ENCODE measurements at places on chromosomes 6 and 20.

- no peak overlapping the region for H3K4me3 ChIP-seq
- no peak overlapping the region for H3K27ac ChIP-seq
- H3K36me3 ChIP-seq: no peaks in the 10 kb centered on the region
- no peak for DNase-seq
Measured at GRCh38 chr20:23234311-23235078, 116.1 kb upstream of the NXT1 start.

DNA sequence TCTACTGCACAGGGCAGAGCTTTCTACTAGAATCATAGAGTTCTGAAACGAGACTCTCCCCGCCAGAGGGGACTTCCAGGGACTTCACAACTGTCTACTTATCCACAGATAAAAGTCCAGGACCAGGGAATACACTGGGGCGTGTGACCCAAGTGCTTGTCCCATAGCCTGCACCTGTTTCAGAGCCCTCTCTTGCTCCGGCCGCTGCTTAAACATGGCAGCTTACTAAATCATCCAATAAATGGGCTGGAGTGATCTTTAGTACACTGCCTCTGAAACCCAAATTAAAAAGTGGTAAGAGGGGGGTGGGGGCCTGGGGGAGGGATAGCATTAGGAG lies 8.9 kb upstream of the RAB44 start:
- H3K4me1 ChIP-seq: peaks cover 9% of the 10 kb centered on the region
- H3K27me3 ChIP-seq: peaks cover 12% of the 10 kb centered on the region
- H3K27ac ChIP-seq: no peak overlapping the region
- no peak for DNase-seq
- H3K36me3 ChIP-seq: peaks cover 37% of the 10 kb centered on the region

GRCh38 chr6:36501686-36502085 lies 45.6 kb downstream of the STK38 start:
- H3K36me3 ChIP-seq: peaks cover 68% of the 10 kb centered on the region
- no peak for DNase-seq
- H3K27me3 ChIP-seq: no peaks in the 10 kb centered on the region

GRCh38 chr6:53168516-53169267 lies 20.1 kb upstream of the GCM1 start:
- peaks cover 13% of the 10 kb centered on the region for H3K4me1 ChIP-seq
- H3K27me3 ChIP-seq: peaks cover 11% of the 10 kb centered on the region
- no peak for DNase-seq
- H3K4me3 ChIP-seq: no peak overlapping the region

- no peak overlapping the region for H3K4me3 ChIP-seq
- no peaks in the 10 kb centered on the region for H3K27me3 ChIP-seq
- H3K4me1 ChIP-seq: no peaks in the 10 kb centered on the region
- no peak overlapping the region for H3K27ac ChIP-seq
Measured at GRCh38 chr6:64538722-64539121, 903.1 kb downstream of the PHF3 start.

GRCh38 chr20:4552075-4552640 lies 169.6 kb upstream of the PRND start:
- H3K36me3 ChIP-seq: no peaks in the 10 kb centered on the region
- no peak overlapping the region for H3K27ac ChIP-seq
- H3K27me3 ChIP-seq: peaks cover 19% of the 10 kb centered on the region
- H3K4me1 ChIP-seq: no peaks in the 10 kb centered on the region
- DNase-seq: no peak

DNA sequence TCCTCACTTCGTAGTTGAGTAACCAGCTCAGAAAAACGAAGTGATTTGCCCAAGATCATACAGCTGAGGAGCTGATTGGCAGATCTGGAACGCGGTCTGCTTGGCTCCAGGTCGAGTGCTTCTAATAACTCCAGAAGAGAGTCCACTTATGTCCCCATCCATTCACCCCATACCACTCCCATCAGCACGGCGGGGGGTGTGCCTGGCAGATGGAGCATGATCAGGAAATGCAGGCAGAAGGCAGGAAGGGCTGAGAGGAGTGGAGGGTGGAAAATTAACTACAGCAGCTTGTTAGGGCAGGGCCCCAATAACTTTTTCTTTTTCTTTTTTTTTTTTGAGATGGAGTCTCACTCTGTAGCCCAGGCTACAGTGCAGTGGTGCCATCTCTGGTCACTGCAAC lies 15.0 kb downstream of the FITM2 start:
- H3K36me3 ChIP-seq: peaks cover 4% of the 10 kb centered on the region
- H3K27me3 ChIP-seq: no peaks in the 10 kb centered on the region
- H3K4me3 ChIP-seq: no peak overlapping the region

- peaks cover 8% of the 10 kb centered on the region for H3K4me1 ChIP-seq
- H3K4me3 ChIP-seq: no peak overlapping the region
- H3K27me3 ChIP-seq: no peaks in the 10 kb centered on the region
- no peaks in the 10 kb centered on the region for H3K36me3 ChIP-seq
Measured at GRCh38 chr20:44532259-44532980, 10.6 kb upstream of the SERINC3 start.

DNA sequence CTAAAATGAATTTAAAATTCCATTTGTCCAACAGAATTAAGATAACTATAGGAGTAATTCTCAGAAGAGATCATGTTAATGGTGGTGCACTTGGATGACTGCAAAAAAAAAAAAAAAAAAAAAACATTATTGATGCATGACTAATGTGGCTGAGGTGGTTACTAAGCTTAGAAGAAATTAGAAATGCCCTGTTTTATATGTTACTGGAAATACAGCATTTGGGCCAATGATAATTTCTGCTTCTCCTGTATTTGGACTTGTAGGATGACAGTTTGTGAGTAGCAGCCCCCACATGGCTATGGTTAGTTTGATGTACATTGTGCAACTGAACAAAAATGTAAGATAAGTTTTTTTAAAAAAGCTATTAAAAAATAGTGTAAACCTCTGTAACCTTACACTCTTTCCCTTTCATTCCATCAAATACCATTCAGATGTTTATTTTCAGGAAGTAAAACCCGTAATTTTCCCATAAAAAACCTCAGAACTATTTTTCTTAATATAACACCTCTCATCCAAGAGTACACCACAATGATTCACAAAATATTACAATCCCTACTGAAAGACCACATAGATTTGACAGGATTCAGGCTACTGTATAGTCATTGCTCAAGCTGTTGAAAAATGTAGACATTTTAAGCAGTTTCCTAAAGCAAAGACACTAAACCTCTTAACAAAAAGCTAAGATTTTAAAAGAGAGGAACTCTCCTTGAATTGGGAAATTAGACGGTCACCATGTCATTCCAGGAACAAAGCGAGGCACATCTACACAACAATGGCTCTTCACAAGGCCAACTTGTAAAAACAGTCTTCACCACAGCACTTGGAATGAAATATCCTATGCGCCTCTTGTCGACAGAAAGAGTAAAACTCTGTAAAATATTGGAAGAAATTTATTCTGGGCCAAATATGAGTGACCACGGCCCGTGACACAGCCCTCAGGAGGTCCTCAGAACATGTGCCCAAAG lies 83.0 kb downstream of the WDR27 start:
- no peak overlapping the region for H3K27ac ChIP-seq
- H3K27me3 ChIP-seq: no peaks in the 10 kb centered on the region
- H3K4me1 ChIP-seq: peaks cover 29% of the 10 kb centered on the region
- peaks cover 46% of the 10 kb centered on the region for H3K36me3 ChIP-seq
- DNase-seq: no peak
- no peak overlapping the region for H3K4me3 ChIP-seq

DNA sequence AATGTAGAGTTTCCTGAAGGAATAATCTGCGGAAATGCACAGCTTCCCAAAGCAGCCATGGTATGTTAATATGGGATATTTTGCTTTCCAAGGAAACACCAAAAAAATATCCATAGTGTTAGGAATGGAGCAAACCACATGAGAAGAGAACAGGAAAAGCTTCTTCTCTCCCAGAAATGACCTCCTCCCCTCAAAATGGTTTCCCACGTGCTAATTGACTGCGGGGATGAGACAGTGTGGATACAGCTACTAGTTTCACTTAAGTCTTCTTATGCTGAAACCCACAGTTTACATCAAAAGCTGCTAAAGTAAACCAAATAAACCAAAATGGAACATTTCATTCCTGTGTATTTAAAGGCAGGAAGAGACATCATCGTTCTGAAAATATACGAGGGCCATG lies 69.4 kb downstream of the FYN start:
- peaks cover 56% of the 10 kb centered on the region for H3K4me1 ChIP-seq
- H3K36me3 ChIP-seq: peaks cover 18% of the 10 kb centered on the region
- H3K27ac ChIP-seq: no peak overlapping the region
- peaks cover 4% of the 10 kb centered on the region for H3K27me3 ChIP-seq

DNA sequence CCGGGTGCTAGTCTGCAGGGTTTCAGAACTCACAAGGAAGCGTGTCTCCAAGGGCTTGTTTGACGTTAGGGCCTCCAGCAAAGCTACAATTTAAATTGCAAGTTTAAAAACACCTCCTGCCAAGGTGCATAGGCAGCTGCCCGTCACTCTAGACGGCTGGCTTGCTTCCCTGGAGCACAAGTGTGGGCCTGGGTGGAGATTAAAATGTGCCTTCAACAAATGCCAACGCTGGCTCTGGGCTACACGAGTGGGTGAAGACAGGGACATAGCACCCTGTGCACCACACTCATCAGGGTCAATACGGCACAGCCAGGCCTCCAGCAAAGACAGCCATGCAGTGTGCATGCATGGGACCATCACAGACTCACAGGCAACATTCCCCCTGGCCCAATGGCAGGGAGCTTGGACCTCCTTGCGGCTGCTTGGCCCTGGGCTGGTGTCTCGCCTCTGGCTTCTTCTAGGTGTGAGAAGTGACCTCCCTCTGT lies 48.4 kb upstream of the FRMD1 start:
- no peak overlapping the region for H3K4me3 ChIP-seq
- no peak overlapping the region for H3K27ac ChIP-seq
- H3K4me1 ChIP-seq: peaks cover 33% of the 10 kb centered on the region
- no peak for DNase-seq
- peaks cover 14% of the 10 kb centered on the region for H3K27me3 ChIP-seq

- H3K27me3 ChIP-seq: peaks cover 16% of the 10 kb centered on the region
- no peak overlapping the region for H3K27ac ChIP-seq
- no peak for DNase-seq
- peaks cover 4% of the 10 kb centered on the region for H3K36me3 ChIP-seq
Measured at GRCh38 chr20:61281286-61281795, 29.3 kb downstream of the CDH4 start.

DNA sequence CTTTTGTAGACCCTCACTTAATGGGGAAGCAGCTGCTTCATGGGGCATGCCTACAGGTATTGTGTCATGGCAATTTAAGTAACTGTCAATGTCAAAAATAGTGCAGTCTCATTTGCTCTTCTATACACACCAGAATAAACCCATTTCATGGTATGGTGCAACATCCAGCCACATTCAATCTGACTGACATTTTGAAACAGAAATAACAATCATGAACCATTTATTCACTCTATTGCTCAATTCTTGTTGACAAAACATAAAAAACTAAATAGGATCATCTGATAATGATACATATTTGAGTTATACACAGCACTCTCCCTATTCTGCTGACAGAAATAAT lies 122.9 kb downstream of the MAP7 start:
- no peaks in the 10 kb centered on the region for H3K27me3 ChIP-seq
- no peak overlapping the region for H3K27ac ChIP-seq
- peaks cover 4% of the 10 kb centered on the region for H3K4me1 ChIP-seq
- H3K4me3 ChIP-seq: no peak overlapping the region
- no peak for DNase-seq

DNA sequence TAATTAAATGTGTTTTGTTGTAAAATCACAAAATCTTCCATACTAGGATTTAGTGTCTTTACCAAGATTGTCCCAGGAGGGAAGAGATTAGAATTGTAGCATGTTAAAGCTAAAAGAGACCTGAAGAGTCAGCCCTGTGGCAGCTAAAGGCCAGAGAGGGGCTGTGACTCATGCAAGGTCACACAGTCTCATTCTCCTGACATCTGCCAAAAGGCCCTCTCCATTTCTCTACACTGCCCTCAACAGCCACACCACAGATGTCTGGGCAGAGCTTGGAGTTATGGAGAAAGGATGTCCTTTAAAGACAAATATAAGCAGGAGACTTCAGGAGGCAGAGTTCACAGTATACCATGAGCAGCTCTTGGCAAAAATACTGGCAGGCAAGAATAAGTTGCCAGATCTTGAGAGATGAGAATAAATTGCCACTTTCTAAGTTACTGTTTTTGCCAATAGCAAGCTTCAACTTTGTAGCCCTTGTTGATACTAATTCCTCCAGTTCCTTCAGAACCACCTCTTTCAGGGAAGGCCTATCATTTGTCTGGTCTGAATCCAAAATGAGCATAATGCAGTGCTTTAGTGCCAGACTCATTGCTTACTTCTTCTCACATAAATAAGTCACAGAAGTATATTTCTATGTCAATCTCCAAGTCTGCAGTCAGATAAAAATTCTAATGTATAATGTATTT lies 41.7 kb downstream of the AKIRIN2 start:
- no peak for DNase-seq
- no peaks in the 10 kb centered on the region for H3K4me1 ChIP-seq
- H3K36me3 ChIP-seq: peaks cover 70% of the 10 kb centered on the region
- no peak overlapping the region for H3K27ac ChIP-seq
- peaks cover 3% of the 10 kb centered on the region for H3K27me3 ChIP-seq

- H3K4me3 ChIP-seq: no peak within 1 kb of the TSS
- no peaks in the 10 kb centered on the region for H3K4me1 ChIP-seq
Measured at GRCh38 chr20:21397341-21398108, at the start of gene NKX2-4. Gene NKX2-4 (minus strand): TSS chr20:21397526. CDS start chr20:21397399, 127 bp downstream.

DNA sequence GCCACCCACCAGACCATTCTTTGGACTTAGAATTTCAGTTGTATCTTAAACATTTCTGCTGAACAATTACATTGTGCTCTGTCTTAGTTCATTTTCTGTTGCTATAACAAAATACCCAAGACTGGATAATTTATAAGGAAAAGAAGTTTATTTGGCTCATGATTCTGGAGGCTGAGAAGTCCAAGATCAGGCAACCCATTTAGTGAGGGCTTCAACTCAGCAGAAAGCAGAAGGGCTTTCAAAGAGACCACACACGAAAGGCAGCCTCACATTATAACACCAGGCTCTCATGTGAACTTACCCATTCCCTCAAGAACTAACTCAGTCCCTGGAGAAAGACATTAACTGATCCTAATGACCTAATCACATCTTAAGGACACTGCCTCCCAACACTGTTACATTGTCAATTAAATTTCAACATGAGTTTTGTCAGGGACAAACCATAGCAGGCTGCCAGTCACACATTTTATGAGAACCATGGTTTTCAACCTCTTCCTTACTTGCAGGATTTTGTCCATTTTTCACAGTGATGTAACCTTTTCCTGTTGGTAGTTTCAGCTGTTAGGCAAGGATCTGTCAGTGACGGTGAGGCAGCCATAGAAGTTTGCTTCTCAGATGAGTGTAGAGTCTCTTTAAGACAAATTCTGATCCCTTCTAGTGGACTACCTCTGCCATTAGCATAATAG lies 399.6 kb upstream of the SOX4 start:
- no peak overlapping the region for H3K4me3 ChIP-seq
- H3K4me1 ChIP-seq: peaks cover 32% of the 10 kb centered on the region
- DNase-seq: no peak

Data from nephron progenitor cell (in vitro differentiated cells).